ENCODE measurements at places on chromosomes 2 and 18.

DNA sequence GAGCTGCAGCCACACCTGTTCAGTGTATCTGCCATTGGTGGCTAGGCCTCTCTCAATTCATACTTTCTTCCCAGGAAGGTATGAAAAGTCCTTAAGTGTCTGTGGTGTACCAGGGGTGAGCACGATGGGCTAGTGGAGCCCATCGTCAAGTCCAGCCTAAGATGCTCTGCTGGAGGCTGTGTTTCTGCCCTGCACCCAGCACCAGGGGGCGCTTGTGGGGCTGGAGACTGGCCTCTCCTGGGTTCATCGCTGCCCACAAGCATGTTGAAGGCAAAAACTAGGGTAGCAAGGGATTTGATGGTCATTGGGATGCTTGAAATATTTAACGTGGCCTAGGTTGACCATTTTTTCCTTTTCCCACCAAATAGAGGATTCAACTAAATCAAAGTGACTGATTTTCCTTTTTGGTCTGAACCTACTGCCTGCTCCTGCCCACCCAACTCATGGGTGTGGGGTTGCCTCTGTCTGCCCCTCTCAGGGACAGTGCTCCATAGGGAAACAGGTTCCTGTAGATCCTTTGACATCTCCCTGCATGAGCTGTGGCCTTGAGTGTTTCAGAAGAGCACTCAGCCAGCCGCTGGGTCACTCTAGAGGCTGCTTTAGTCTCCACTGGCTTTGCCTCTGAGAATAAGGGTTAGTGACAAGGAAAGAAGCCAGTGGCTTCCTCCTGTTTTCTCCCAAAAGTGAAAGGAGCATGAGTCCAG, 59.0 kb downstream of the TPGS2 start:
- DNase-seq, result no peak

GRCh38 chr2:227717687-227718567, at the start of gene SLC19A3:
TSS of gene SLC19A3 (minus strand) at chr2:227718028. CDS start at chr2:227702318, 15,710 bp downstream.
- DNase-seq, result no peak

GRCh38 chr2:184030245-184030644, 568.1 kb upstream of the ZNF804A start:
- DNase-seq, result no peak

DNA sequence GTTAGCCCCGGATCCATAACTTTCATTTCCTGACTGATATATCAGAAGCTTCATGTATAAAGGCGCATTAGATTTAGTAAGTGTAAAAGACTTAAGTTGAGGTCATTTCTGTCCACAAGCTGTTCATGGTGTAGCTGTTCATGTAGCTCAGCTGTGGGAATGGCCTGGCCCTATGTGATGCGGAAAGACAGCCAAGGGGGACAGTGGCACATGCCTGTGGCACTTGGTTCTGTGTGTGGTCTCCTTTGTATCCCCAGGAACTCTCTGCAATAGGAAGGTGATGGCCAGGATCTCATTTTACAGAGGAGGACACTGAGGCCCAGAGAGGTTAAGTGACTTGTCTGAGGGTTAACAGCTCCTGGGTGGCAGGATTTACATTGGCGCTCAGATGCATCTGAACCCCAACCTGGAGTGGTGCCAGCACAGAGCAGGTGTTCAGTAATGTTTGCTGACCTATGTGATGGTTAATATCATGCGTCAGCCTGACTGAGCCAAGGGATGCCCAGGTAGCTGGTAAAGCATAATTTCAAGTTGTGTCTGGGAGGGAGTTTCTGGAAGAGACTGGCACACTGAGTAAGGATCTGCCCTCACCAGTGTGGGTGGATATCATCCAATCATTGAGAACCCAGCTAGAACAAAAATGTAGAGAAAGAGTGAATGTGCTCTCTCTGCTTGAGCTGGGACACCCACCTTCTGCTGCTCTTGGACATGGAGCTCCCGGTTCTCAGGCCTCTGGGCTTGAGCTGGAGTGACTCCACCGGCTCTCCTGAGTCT, 25.4 kb downstream of the HPCAL1 start:
- no peak for DNase-seq

- no peak for DNase-seq
Observed at GRCh38 chr18:58545338-58546296, 83.3 kb downstream of the ALPK2 start.

- DNase-seq, result no peak
Observed at GRCh38 chr2:45466053-45466452, 145.0 kb downstream of the SRBD1 start.

DNA sequence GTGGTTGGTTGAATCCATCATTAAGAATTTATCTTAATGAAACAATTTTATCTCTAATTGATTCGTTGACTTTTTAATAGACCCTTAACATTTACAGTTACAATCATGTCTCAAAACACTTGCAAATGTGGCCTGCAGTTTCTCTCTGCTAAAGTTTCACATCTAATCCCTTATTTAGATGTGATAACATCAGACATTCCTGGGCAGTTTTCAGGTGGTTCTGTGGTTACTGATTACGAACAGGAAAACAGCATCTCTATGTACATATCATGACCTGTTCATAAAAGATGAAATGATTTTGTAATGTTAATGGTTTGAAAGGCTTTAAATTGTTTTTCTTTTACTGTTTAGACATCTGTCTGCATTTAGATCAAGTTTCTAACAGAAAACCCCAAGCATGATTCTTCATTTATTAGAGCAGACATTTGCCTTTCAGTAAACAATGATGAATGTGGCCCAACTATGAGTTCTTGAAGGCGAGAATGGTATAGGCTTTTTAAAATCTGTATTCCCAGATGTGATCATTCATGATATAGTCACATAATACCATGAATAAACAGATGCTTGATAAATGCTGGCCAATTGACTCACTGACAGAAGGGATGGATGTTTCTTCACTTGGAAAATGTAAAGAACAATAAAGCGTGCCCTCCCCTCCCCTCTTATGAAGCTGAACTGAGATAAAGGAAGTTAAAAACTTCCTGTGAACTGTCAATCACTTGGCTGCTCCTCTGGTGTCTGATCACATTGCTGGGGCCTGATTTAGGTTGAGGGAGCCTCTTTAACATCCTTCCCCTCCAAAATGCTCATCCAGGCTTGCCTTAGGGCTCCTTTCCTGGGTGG, 3.5 kb downstream of the CAPN14 start:
- DNase-seq, result no peak

GRCh38 chr2:219327719-219328118, 4.8 kb downstream of the RESP18 start:
- no peak for DNase-seq

GRCh38 chr18:44046376-44046975, 634.2 kb upstream of the SETBP1 start:
- DNase-seq, result no peak

- DNase-seq, result no peak
Observed at GRCh38 chr2:208608122-208608835, 201.7 kb downstream of the PTH2R start.
